Right ventricle myocardium inferior (tissue), 1 donor: ENCODE measurements at places on chromosomes 12 and 14. TPM values are rescaled to one million over a fixed set of nuclear protein-coding genes. Genes with fewer than 3 reads are reported as not detected.

DNA sequence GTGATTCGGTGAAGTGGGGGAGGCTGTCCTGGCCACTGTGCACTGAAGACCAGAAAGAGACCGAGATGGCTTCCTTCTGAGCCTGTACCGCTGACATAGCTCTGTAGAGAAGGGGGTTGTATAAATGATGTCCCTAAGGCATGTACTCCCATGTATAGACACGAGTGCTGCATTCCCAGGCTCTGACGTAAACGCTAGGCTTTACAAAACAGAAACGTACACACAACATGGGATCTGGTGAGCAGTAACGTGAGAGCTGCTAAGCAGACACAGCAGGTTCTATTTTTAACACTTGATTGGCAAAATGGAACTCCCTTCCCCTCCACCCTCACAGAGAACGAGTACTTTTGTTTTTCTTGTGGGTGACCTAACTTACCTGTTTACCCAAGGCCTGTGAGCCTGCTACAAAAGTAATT lies 35.9 kb downstream of the ACADS start:
- no peak for DNase-seq

GRCh38 chr12:83186419-83186818 lies 499.7 kb downstream of the TMTC2 start:
- no peak for DNase-seq

GRCh38 chr12:57233357-57234232 lies 4.1 kb downstream of the SHMT2 start:
- no peak for DNase-seq

- DNase-seq: no peak
These were observed 12.8 kb downstream of the GPR19 start for GRCh38 chr12:12683136-12683697.

DNA sequence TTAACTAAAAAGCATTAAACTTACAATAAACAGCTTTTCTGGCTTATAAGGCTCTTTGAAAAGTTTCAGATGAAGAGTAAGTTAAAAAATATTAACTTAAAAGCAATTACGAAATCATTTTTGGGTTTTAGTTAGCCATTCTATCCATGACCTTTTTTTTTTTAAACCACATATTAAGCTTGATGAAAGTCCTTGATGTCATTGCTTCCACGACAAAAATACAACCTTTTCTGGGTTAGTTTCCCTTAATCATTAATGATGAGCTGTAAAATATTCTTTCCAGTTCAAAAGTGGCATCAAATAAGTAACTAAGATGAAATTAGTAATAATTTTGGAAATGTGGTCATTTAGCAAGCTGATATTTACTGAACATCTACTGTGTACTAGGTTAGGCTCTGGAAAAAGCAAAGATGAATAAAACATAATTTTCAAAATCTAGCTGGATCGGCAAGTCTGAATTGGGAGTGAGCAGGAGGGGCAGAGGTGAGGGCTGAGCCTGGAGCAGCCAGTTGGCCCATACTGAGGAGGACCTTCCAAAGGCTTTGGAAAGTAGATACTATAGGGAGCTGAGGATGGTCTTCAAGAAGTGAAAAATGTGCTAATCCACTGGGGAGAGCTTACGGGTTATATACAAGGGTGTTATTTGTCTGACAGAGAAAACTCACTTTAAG lies 345.2 kb downstream of the ZFP36L1 start:
- no peak for DNase-seq

DNA sequence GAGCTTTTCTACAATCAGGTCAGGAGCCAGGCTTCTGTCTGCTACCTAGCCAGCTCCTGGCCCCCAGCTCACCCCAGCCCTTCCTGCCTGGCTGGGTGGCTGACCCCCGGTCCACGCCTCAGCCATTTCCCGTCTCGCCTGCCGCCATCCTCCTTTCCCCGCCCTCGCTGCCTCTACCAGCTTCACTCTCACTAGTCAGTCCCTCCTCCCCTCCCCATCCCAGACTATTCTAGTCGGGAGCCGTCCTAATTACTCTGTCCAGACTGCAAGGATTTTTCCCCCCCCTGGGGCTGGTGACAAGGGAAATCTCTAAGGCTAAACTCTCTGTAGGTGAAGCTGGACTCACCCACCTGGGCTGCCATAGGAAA lies 825 bp downstream of the DHH start:
- DNase-seq: no peak

GRCh38 chr12:65988596-65988995 lies 142.0 kb downstream of the LLPH start:
- DNase-seq: no peak

DNA sequence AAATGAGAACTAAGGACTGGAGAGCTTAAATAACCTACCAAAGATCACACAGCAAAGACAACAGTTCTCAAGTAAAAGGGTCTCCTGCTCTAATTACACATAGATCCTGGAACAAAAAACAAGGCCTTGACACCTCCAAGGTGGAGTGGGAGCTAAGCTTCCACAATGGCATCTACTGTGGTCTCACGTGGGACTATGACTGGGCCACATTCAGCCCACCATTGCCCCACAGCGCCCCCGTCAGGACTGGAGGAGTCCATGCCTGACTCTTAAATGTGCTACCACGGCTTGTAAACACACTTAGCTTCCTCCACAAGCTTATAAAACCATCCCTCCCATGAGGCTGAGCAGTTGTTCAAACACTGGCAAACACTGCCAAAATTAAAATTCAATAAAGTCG lies 88.5 kb downstream of the GCH1 start:
- DNase-seq: no peak

DNA sequence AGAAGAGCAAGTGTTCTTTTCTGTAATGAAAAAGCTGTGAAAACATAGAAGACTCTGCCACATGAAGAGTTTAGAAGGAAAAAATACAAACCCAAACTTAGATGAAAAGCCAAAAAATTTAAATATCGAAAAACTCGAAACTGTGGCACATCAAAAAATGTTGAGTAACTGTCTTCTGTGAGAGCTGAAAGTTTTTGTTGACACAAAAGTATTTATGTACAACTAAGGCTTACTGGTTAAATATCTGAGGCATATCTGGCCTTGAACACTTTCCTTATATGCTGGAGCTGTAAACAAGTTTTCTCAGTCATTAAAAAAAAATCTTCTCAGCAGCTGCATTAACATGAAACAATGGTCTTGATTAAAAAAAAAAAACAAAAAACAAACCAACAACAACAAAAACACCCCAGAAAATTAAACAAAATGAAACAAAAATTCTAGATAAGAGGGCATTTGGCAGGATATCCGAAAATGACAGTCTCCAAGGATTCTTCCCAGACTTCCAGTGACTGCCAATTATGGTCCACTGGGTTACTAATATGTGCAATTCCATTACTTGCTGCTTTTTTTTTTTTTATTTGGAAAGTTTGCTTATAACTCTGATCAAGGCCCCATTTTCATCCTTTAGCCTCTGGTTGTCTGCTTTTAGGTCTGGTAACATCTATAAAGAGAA lies 84.7 kb upstream of the PAWR start:
- DNase-seq: no peak

DNA sequence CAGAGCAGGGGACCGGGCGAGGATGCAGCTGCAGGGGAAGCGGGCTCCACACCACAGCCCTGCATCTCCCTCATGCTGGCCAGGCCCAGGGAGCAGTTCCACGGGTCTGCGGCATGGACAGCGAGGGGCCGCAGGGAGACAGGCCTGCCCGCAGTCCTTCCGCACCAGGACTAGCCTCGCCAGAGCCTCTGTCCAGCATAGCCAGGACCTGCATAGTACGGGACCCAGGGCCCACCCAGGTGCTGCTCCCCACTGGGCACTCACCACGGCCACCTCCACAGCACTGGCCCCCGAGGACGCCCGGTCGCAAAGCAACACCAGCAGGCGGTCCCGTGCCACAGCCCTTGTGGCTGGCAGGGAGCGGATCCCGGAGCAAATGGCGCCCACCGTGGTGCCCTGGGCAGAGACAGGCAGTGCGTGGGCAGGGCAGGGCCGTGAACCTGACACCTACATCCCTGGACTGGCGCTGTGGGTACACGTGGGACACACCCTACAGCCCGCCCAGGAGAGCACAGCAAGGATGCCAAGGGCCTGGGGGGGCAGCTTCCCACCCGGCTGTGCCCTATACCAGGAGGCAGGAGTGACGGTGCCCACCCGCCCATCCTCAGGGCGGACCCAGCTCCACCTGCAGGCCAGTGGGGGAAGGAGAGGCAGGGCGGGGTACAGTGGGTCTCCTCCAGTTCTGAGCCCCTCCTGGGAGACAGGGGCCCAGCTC lies 23.8 kb downstream of the JAG2 start:
- DNase-seq: peak; percentile 57

DNA sequence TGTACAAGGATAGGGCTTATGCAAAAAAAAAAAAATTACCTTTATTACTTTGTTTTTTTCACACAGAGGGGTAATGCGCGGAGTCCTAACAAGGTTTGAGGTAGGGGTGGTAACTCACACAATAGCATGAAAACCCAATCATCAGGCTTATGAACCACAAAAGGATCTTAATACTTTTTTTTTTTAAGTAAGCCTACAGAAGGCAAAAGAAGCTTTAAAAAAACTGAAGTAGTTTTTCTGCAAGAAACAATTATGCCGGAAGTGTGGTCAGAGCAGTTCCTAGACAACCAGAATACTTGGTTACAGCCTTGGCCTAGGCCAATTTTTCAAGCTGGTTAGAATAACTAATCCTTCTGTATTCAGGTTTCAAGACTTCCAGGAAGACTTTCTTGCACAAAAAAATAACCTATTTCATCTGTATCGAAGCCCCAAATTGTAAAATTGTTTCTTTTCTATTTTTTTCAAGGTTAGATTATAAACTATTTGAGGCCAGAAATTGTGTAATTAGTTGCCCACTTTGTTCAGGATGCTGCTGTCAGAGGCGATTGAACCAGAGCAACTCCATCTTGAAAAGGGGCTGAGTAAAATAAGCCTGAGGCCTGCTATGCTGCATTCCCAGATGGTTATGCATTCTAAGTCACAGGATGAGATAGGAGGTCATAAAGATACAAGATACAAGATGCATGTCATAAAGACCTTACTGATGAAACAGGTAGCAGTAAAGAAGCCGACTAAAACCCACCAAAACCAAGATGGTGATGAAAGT lies 1.8 kb upstream of the GNS start:
- no peak for DNase-seq

- no peak for DNase-seq
These were observed 264.0 kb upstream of the PRICKLE1 start for GRCh38 chr12:42853370-42854140.

DNA sequence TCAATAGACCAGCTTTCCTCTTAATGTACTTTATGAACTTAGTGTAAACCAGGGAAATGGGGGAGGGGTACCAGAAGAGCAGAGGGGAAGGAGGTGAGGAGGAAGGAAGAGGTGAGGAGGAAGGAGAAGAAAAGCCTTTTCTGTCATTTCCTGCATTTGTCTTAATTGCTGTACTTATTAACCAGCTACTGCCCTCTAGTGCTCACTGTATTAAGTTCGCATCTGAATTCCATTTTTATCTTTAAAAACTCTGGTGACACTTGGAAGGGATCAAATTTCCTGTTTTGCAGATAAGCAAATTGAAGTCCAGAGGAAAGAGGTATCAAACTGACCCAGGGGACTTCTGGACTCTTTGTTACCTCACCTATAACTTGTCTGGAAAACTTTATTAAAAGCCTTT lies 22.2 kb downstream of the MANSC1 start:
- no peak for DNase-seq

EPS8 gene
- 20.7 TPM for total RNA-seq

SSTR1 gene
- total RNA-seq: 0.51 TPM

DTX1 gene
- 3.7 TPM for total RNA-seq

PTGDR gene
- 0.89 TPM for total RNA-seq

KCNC2 gene
- total RNA-seq: not detected

CHD8 gene
- total RNA-seq: 27.0 TPM

CLEC4D gene
- total RNA-seq: 0.11 TPM
